ENCODE measurements at places on chromosomes 6 and 20. TPM values are rescaled to one million over a fixed set of nuclear protein-coding genes. Genes with fewer than 3 reads are reported as not detected.

DNA sequence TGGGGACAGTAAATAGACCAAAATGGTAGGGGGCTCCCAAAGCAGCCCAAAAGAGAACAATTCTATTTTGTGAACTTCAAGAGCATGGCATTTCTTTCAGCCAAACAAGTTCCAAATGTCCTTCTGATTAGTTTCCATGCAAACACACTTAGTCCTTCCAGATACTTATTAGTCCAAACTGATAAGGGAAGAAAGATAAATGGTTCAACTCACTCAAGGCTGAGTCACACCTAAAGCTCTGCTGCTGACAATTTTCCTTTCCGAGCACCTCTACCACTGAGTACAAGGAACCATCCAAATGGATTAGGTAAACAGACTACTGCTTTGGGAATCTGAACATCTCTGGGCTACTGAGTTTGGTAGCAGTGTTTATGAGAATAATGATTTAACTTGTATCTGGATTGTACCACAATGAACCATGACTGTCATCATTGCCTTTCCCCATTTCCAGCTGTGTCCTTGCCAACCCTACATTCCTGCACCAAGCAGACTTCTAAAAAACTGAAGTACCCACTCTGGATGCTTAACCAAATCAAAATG, 71.2 kb downstream of the TNFRSF21 start:
- H3K4me3 ChIP-seq: no peak overlapping the region
- H3K27me3 ChIP-seq: peaks cover 29% of the 10 kb centered on the region
- H3K27ac ChIP-seq: no peak overlapping the region
- no peaks in the 10 kb centered on the region for H3K36me3 ChIP-seq

DNA sequence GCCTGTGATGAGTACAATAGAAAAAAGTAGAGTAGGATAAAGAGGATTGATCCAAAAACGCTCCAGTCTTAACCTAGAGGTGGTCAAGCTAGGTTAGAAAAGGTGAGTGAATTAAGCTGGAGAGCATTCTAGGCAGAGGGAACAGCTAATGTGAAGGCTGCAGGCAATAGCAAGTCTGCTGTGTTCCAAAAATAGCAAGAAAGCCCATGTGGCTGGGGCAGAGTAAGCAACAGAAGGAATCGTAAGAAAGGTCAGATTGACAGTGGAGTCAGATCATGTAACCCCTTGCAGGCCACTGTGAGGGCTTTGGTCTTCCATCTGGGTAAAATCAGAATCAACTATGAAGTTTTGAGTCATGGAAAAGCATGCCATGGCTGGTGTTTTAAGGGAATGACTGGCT, 155.0 kb downstream of the OPN5 start:
- H3K4me3 ChIP-seq: no peak overlapping the region
- peaks cover 3% of the 10 kb centered on the region for H3K27me3 ChIP-seq
- no peaks in the 10 kb centered on the region for H3K36me3 ChIP-seq
- no peak for DNase-seq
- no peak overlapping the region for H3K27ac ChIP-seq

GRCh38 chr6:95572098-95572497, 5.2 kb upstream of the MANEA start:
- H3K4me1 ChIP-seq: peaks cover 16% of the 10 kb centered on the region
- peaks cover 2% of the 10 kb centered on the region for H3K36me3 ChIP-seq
- no peak for DNase-seq

DNA sequence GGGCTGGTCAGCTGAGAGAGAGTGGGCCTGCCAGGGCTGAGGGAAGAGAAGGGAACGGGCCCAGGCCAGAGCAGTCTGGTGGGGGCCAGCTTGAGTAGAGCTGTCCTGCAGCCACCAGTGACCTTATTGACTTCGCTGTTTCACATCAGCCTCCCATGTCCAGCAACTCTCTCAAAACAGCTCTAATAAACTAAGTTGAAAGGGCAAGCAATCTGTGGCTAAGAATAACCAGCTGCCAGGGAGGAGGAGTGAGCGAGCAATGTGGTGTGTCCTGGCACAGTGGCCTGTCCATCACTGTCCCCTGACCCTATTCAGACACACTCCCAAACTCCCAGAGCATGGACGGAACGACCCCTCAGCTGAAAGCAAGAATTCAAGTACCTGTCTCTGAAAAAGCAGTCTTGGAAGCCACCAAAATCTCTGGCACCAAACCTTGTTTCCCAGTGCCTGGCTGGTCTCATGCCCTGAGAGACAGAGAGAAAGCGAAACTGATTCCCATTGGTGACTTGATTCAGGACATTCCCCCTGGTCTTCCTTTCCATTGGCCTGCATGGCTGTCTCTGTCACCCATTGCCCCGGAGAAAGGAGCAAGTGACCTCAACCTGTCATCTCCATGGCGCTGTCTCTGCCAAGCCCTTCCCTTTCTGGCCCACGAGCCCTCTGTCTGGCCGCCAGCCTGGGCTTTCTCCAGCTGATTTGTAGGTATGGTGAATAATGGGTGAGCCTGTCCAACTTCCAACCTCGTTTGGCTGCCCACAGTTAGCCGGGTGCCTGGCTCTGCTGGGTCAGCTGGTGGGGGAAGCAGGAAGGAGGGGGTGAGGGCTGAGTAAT, at the start of gene DDO:
TSS of gene DDO (minus strand) at position 490 of the 831 bp plus-strand sequence. CDS start 2,113 bp downstream, outside the sequence.
- H3K27me3 ChIP-seq: peaks cover 50% of the 10 kb centered on the region
- no peak within 1 kb of the TSS for H3K4me3 ChIP-seq
- no peaks in the 10 kb centered on the region for H3K36me3 ChIP-seq

GRCh38 chr6:12224251-12224650, 65.9 kb upstream of the EDN1 start:
- no peak overlapping the region for H3K27ac ChIP-seq
- DNase-seq: no peak
- no peak overlapping the region for H3K4me3 ChIP-seq
- peaks cover 5% of the 10 kb centered on the region for H3K4me1 ChIP-seq
- H3K27me3 ChIP-seq: peaks cover 20% of the 10 kb centered on the region
- H3K36me3 ChIP-seq: peaks cover 6% of the 10 kb centered on the region

DNA sequence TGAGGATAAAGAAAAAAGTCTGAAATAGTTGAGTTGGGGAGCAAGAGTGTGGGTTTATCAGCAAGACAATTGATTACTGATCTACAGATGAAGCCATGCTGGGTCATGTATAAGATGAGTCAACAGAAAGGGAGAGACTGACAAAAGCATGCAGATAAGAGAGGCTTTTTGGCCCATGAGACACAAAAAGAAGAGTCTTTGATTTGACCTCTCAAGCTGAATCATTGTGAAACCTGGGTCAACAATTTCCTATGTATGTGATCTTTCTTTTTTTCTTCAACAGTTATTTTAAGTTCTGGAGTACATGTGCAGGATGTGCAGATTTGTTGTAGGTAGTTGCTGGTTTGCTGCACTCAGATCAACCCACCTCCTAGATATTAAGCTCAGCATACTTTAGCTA, 15.9 kb downstream of the RIMS1 start:
- no peak overlapping the region for H3K4me3 ChIP-seq
- H3K27ac ChIP-seq: no peak overlapping the region
- no peaks in the 10 kb centered on the region for H3K36me3 ChIP-seq
- no peak for DNase-seq
- H3K27me3 ChIP-seq: no peaks in the 10 kb centered on the region

GRCh38 chr20:41482647-41483552, 116.3 kb upstream of the EMILIN3 start:
- H3K27me3 ChIP-seq: no peaks in the 10 kb centered on the region
- peaks cover 21% of the 10 kb centered on the region for H3K4me1 ChIP-seq
- H3K36me3 ChIP-seq: peaks cover 15% of the 10 kb centered on the region
- no peak for DNase-seq
- no peak overlapping the region for H3K27ac ChIP-seq

DNA sequence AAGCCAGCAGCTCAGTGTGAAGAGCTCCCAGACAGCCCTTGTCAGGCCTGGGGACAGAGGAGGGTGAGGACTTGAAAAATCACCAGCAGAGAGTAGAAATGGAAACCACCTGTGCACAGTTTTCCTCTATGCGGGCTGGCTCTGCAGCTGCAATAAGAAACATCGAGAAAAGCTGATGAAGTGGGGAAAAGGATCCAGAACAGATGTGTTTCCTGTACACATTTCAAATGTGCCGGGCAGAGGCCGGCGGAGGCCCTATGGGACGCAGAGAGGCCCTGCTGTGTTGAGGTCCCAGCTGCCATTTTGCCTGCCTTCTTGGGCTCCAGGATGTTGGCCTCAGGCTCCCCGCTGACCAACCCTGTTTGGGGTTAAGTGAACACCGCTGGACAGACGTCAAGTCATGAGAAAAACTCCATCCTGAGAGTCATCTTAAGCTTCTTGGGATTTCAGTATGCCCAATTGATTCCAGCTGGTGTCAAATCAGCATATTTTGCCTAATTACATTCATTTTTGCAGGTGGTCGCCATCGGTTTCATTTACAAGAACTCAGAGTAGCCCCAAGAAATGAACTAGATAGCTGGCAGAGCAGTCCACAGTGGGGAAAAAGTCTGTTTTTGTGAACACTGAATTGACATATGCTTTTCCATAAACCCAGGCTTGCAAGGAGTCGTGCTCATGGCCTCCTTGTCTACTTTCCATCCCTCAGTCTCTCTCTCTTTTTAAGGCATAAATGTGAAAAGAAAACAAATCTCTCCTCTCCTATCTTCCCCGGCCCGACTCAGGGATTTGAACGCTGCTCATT, 150.4 kb upstream of the PHACTR3 start:
- H3K4me1 ChIP-seq: peaks cover 2% of the 10 kb centered on the region
- peaks cover 74% of the 10 kb centered on the region for H3K27me3 ChIP-seq
- peaks cover 7% of the 10 kb centered on the region for H3K36me3 ChIP-seq
- H3K4me3 ChIP-seq: no peak overlapping the region
- peak overlapping the region; percentile 29 for H3K27ac ChIP-seq
- no peak for DNase-seq

Gene ZBP1
- 41.0 TPM for total RNA-seq

GRCh38 chr6:42784717-42785498, 3.1 kb downstream of the BICRAL start:
- no peaks in the 10 kb centered on the region for H3K27me3 ChIP-seq
- no peak overlapping the region for H3K4me3 ChIP-seq
- H3K4me1 ChIP-seq: peaks cover 37% of the 10 kb centered on the region
- H3K36me3 ChIP-seq: peaks cover 7% of the 10 kb centered on the region

GRCh38 chr20:23320317-23320716, 30.3 kb upstream of the NXT1 start:
- DNase-seq: no peak
- peaks cover 37% of the 10 kb centered on the region for H3K27me3 ChIP-seq
- peaks cover 2% of the 10 kb centered on the region for H3K36me3 ChIP-seq
- no peaks in the 10 kb centered on the region for H3K4me1 ChIP-seq
- no peak overlapping the region for H3K27ac ChIP-seq

Gene KHDC1L
- not detected for total RNA-seq

DNA sequence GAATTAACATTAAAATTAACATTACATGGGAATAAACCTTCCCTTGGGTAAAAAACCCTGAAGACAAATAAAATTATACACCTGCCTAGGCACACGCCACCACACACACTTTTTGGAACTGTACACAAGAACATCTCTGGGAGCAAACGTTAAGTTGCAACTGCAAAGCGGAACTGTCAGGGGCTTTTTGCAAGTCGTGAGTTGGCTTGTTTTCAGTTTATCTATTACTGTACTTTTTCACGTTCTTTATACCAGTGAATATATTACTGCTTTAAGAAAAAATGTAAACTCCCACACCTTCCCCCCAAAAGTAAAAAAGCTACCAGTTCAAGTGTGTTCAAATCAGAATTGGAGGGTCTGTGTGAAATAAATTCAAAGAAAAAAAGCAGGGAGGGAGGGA, 65.5 kb upstream of the NFATC2 start:
- H3K27me3 ChIP-seq: peaks cover 69% of the 10 kb centered on the region
- H3K4me1 ChIP-seq: peaks cover 18% of the 10 kb centered on the region
- DNase-seq: no peak
- H3K4me3 ChIP-seq: peak overlapping the region; percentile 61
- H3K27ac ChIP-seq: peak overlapping the region; percentile 43

Gene KCNS1
- not detected for total RNA-seq

Gene NFS1
- total RNA-seq: 19.4 TPM

DNA sequence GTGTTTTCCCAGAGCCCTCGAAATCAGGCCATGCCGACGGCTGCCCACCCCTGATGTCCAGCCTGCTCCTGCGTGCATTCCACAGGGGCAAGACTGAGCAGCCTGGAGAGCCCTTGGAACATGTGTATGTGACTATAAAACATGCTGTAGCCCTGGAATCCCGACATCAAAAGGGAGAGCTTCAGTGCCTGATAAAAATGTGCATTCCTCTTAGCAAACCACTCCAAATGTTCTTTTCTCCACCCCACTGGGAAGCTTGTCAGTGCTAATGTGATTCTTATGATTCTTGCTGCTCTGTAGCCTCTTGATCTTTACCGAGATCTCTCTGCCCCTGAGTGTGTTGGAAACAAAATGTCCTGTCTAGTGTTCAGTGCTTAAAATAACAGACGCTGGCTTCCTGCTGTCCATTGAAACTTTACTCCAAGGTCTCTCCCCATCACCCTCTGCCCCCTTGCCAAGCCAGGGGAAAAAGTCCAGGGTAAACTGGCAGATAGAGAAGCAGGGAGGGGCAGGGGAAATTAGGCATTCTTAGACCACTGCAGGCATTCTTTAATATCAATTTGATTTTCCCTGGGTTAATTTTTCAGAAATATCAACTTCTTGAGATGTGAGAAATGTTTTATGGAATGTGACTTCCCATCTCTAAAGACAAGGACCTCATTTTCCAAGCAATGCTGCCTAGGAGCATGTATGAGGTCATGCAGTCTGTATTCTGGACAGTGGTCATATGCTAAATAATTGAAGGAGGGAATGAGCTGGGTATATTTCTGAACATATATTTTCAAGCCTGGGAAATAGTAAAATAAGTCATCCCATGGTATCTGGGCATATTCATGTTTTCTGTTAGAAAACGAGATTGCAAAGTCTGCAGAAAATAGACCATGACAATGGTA, 73.8 kb upstream of the ISM1 start:
- H3K4me1 ChIP-seq: peaks cover 3% of the 10 kb centered on the region
- H3K4me3 ChIP-seq: no peak overlapping the region
- H3K27me3 ChIP-seq: peaks cover 27% of the 10 kb centered on the region
- H3K27ac ChIP-seq: no peak overlapping the region
- no peak for DNase-seq

Gene LY6G6D
- total RNA-seq: not detected

Gene MAS1L
- not detected for total RNA-seq

Gene LY86
- total RNA-seq: 0.73 TPM

DNA sequence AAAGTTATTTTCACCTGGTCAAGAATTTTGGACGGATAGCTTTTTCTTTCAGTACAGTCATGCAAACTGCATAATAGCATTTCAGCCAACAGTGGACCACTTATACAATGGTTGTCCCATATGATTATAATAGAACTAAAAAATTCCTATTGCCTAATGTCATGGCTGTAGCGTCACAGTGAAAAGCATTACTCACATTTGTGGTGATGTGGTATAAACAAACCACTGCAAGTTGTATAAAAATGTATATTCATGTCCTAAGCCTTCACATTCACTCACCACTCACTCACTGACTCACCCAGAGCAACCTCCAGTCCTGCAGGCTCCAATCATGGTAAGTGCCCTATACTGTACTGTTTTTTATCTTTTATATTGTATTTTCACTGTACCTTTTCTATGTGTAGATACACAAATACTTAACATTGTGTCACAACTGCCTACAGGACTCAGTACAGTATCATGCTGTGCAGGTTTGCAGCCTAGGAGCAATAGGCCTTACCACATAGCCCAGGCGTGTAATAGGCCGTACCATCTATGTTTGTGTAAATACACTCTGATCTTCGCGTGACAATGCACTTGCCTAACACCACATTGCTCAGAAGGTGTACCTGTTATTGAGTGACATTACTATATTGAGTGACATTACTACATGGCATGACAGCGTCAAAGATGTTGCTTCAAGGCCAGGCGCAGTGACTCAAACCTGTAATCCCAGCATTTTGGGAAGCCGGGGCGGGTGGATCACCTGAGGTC, 17.9 kb downstream of the ABHD12 start:
- no peaks in the 10 kb centered on the region for H3K36me3 ChIP-seq
- DNase-seq: no peak
- H3K4me3 ChIP-seq: no peak overlapping the region
- H3K27ac ChIP-seq: no peak overlapping the region
- H3K27me3 ChIP-seq: no peaks in the 10 kb centered on the region
- peaks cover 7% of the 10 kb centered on the region for H3K4me1 ChIP-seq

Measured in T-helper 17 cell (primary cell).